Nucleus accumbens (tissue), 56 donors: ENCODE measurements at places on chromosomes 7 and 10.

DNA sequence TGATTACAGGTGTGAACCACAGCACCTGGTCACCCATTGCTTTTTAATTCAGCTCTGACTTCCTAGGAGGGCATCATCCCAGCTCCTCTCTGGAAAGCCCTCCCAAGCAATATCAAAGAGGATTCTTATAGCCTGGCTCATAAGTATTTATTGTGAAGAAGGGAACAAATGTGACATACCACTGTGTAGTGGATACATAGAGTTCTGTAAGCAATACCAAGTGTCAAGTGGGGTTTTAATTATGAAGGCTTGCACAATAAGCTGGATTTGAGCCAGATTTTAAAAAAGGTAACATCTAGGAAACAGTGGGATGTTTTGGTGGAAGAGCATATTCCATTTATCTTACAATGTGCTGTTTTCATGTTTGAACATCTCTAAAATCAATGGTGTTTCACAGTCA lies 19.0 kb upstream of the PRTFDC1 start:
- no peak for DNase-seq

DNA sequence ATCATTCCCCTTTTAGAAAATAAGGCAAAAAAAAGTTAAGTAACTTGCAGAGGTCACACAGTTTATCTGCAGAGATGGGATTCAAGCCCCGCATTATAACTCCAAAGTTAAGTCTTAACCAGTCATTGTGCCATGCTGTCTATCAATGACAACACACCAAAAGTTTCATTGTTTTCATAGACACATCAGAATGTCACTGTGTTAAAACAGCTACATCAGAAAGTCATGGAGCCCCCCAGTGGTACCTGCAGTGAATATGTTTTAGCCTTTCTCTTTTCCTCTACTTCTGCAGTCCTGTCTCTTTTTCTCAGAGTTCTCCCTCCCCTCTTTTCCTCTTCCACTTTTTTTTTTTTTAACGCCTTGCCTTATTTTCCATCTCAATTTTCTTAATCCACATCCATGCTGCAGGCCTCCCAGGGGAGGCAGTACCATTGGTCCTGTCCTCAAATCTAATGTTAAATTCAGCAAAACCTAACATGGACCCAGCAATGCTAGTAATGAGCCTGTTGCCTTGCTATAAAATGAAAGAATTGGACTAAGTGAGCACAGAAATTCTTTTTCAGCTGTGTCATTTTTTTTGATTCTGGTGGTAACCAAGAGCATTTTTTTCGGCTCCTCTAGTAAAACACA lies 3.8 kb upstream of the NRCAM start:
- DNase-seq = no peak

DNA sequence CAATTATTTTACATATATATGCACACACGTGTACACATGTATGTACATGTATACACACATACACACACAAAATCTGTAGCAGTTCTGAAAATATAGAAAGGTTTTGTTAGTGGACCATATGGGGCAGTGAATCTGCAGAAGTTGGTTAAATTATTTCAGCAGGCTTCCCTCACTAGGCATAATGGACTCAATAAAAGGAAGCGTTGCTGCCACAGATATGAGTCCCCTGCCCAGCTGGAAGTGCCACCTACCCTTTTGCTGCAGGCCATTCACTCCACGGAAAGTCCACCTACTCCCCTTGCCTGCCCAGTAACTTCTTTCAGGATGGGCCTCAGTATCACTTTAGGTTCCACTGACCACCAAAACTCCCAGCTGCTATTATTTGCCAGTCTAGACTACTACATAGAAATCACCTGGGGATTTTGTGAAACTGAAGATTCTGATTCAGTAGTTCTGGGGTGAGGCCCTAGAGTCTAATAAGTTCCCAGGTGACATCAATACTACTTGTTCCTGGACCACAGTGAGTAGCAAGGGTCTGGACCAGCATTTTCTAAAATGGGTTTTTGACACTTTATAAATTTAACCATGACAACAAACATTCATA lies 29.3 kb upstream of the CROT start:
- no peak for DNase-seq

DNA sequence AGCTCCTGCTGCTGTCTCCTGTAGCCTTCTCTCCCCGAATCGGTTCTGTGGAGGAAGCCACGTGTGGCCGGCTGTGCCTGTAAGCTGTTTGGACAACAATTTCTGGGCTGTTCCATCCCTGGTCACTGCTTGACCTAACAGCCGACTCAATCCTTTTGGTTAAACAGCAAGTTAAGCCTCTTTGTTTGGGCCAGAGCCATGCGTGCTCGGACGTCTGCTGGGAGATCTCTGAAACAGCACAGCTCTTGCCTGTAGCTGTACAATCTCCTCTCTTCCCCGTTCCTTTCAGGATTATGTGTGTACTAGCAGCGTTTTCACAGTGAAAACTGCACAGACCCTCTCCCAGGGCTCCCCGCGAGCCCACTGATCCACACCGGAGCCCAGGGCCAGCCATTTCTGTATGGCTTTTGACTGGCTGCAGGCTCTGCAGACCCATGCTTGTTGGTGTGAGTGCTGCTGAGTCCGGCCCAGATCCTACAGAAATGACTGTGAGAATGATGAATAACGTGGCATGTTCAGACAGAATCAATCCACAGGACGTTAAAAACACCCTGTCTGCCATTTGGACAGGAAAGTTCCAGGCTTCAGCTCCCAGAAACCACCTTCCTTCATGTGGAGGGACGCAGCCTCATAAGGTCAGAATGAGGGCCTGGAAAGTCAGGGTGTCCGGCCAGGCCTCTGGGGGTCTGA lies 428.6 kb upstream of the ADARB2 start:
- DNase-seq = no peak

GRCh38 chr7:51315393-51316261 lies 982 bp downstream of the COBL start:
- peak; percentile 67 for DNase-seq

- no peak for DNase-seq
Measured at GRCh38 chr7:100157334-100158228, 942 bp downstream of the TRAPPC14 start.

DNA sequence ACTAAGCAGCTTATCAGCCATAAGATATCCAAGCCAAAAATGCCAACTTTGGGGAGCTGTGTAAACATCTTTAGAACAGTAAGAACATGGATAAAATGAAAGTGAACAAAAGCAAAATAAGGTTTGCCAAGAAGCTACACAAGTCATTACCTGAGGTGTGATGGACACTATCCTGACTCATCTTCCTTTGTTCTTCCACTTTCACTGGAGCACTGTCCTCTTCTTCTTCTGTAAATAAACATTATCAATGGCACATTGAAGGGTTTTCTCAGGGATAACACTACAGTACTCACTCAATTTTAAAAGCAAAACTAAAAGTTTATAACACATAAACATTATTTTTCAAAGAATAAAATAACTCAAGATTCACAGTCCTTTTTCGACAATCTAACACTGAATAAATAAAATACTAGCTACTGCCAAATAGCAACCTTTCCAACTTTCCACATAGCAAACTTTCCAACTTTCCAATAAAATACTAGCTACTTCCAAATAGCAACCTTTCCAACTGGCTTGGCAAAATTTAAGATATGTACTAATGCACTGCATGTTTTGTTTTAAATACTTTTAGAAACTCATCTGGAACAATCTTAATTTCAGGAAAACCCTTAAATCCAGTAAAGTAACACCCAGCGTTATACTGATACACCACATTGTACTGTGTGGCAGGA lies 174.1 kb downstream of the SKAP2 start:
- DNase-seq = no peak

GRCh38 chr7:50409856-50410745 lies 40.0 kb downstream of the FIGNL1 start:
- DNase-seq = no peak

- DNase-seq = no peak
Measured at GRCh38 chr10:72322280-72323058, 32.2 kb downstream of the DNAJB12 start.

- DNase-seq = no peak
Measured at GRCh38 chr7:78777829-78778228, 675.6 kb downstream of the MAGI2 start.

- DNase-seq = no peak
Measured at GRCh38 chr7:106457678-106458077, 172.9 kb upstream of the NAMPT start.

- no peak for DNase-seq
Measured at GRCh38 chr10:132796846-132797245, 10.9 kb upstream of the NKX6-2 start.
